Gastrocnemius medialis (tissue), 4 donors: ENCODE measurements at places on chromosomes 11 and 22. TPM values are rescaled to one million over a fixed set of nuclear protein-coding genes. Genes with fewer than 3 reads are reported as not detected.
A peak's percentile ranks its signal among the peaks of the same experiment; 100 is the strongest.

DNA sequence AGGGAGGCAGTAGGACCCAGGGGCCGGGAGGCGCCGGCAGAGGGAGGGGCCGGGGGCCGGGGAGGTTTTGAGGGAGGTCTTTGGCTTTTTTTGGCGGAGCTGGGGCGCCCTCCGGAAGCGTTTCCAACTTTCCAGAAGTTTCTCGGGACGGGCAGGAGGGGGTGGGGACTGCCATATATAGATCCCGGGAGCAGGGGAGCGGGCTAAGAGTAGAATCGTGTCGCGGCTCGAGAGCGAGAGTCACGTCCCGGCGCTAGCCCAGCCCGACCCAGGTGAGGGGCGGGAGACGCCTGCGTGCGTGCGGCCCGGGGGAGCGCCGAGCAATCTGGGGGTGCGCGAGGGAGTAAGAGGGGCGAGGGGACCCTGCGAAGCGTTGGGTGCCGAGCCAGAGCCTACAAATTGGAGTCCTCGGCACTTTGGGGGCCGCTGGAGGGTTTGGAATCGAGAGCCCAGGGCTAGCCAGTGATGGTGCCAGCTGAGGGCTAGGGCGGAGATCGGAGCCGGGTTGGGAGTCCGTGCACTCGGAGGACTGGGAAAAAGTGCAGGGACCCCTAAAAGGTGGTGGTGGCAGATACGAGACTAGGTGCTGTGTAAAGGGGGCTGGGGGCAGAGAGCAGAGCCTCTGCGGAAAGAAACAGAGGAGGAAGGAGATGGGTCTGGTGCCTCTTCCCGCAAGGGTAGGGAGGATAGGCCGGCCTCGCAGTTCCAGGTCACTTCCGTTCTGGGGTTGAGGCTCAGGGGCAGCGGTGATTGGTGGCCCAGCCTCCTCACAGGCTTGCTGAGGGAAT lies at the start of gene SERPINH1:
SERPINH1 (plus strand) TSS at position 206 of the 788 bp plus-strand sequence. CDS start 4,097 bp downstream, outside the sequence.
- H3K27me3 ChIP-seq: no peaks in the 10 kb centered on the region
- DNase-seq: peak; percentile 85
- H3K4me1 ChIP-seq: peaks cover 56% of the 10 kb centered on the region
- H3K27ac ChIP-seq: peak within 1 kb of the TSS; percentile 100
- no peaks in the 10 kb centered on the region for H3K36me3 ChIP-seq
- H3K4me3 ChIP-seq: peak within 1 kb of the TSS; percentile 97

The P4HA3 gene
- total RNA-seq: not detected

The NDUFC2 gene
- 83.7 TPM for total RNA-seq

The A4GALT gene
- total RNA-seq: 11.4 TPM

The HOATZ gene
- not detected for total RNA-seq

The HPX gene
- 8.7 TPM for total RNA-seq

The IL17REL gene
- total RNA-seq: not detected

- H3K4me3 ChIP-seq: peak overlapping the region; percentile 71
- H3K27me3 ChIP-seq: no peaks in the 10 kb centered on the region
- no peaks in the 10 kb centered on the region for H3K36me3 ChIP-seq
- peaks cover 42% of the 10 kb centered on the region for H3K4me1 ChIP-seq
Observed at GRCh38 chr11:114060392-114061047, 1.0 kb downstream of the ZBTB16 start.

DNA sequence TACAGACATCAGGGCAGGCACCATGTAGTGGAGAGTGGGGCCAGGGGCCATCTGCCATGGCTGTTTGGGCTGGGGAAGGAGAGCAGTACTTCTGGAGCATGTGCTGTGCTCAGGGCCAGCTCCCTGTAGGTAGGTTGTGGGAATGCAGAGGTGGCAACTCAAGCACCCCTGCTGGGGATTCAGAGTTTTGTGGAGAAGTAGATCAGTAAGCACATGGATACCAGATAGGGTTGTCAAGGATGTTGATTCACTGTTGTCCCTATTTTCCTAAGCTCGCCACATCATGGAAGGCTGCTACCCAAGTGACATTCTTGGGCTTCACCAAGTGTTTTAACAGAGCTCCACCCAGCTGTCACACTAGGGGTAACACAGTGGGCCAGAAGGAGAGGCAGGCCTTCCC lies 67.2 kb downstream of the BMAL1 start:
- DNase-seq: no peak
- H3K4me3 ChIP-seq: no peak overlapping the region
- H3K27me3 ChIP-seq: no peaks in the 10 kb centered on the region
- peaks cover 5% of the 10 kb centered on the region for H3K4me1 ChIP-seq

DNA sequence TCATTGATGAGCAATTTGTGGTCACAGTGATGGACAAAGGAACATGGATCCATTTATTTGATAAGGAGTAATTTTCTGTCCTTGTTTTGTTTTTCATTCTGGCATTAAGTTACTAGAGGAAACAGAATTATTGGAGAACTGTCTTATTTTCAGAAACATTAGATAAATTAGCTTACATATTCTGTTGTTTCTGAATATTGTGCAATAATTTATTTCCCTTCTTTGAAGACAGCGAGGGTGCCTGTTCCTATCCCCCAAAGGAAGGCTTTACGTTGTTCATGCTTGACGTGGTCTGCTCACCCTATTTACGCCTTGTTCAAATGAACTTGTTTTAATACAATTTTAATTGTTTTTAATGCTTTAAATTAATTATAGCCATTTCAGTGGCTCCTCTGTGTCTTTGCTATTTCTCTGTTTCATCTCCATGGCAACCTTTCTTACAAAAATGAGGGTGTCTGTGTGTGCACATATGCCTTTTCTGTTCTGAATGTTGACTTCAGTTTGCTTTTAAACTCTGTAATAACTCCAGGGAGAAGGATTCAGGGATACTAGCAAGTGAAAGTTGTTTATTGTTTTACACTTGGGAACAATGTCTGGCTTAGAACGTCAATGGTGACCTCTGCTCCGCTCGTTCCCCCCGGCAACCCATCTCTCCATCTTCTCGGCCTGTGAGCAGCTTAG lies 138.3 kb upstream of the PLET1 start:
- H3K4me3 ChIP-seq: no peak overlapping the region
- H3K4me1 ChIP-seq: peaks cover 12% of the 10 kb centered on the region
- H3K27me3 ChIP-seq: no peaks in the 10 kb centered on the region

The FAM227A gene
- total RNA-seq: 0.02 TPM

DNA sequence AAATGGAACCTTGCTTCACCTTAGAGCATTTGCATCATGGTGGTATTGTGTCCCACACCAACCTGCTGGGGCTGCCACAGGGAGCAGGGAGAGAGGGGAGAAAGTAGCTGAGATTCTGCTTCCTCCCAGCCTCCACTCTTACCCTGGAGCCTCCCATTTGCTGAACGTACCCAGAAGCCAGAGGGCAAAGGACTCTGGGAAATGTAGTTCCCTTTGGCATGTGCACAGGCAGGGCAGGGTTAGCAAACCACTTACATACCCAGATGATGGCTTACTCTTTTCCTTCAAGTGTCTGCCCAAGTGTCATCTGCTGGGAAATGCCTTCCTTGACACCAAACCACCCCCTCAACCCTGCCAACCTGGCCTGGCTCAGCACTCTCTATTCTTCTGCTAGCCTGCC lies 16.9 kb downstream of the SMIM38 start:
- no peak overlapping the region for H3K4me3 ChIP-seq
- no peak for DNase-seq
- no peak overlapping the region for H3K27ac ChIP-seq

DNA sequence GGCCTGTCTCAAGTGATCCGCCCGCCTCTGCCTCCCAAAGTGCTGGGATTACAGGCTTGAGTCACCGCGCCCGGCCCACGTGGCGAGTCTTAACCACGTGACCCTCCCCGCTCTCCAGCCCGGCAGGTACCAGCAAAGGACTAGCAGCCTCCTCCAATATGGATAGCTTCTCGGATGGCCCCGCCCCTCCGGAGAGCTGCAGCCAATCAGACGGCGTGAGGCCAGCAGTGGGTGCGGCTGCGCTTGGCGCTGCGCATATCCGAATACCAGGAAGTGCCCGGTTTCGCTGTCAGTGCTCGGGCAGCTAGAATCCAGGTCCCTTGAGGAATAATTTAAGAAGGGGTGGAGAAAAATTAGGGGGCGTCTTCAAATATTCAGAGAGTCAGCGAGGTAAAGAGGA lies 14.7 kb upstream of the PISD start:
- peak; percentile 92 for DNase-seq
- no peaks in the 10 kb centered on the region for H3K36me3 ChIP-seq
- H3K4me1 ChIP-seq: peaks cover 17% of the 10 kb centered on the region
- H3K27me3 ChIP-seq: no peaks in the 10 kb centered on the region
- peak overlapping the region; percentile 69 for H3K27ac ChIP-seq

The SLC16A8 gene
- total RNA-seq: 0.42 TPM

DNA sequence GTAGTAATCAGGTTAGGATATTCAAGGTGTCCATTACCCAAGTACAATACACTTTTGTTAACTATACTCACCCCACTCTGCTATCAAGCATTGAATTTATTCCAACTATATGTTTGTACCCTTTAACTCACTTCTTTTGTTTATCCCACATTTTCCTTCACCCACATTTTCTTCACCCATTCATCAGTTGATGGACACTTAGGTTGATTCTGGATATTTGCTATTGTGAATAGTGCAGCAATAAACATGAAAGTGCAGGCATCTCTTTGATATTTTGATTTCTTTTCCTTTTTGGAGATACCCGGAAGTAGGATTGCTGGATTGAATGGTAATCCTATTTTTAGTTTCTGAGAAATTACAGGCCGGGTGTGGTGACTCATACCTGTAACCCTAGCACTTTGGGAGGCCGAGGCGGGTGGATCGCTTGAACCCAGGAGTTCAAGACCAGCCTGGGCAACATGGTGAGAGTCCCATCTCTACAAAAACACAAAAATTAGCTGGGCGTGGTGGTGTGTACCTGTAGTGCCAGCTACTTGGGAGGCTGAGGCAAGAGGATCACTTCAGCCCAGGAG lies 6.5 kb downstream of the TMEM25 start:
- H3K27ac ChIP-seq: no peak overlapping the region
- no peaks in the 10 kb centered on the region for H3K36me3 ChIP-seq
- H3K27me3 ChIP-seq: no peaks in the 10 kb centered on the region
- no peak for DNase-seq
- no peaks in the 10 kb centered on the region for H3K4me1 ChIP-seq
- H3K4me3 ChIP-seq: no peak overlapping the region

GRCh38 chr22:44067901-44068300 lies 43.8 kb downstream of the PARVB start:
- no peaks in the 10 kb centered on the region for H3K36me3 ChIP-seq
- H3K27me3 ChIP-seq: no peaks in the 10 kb centered on the region
- peaks cover 48% of the 10 kb centered on the region for H3K4me1 ChIP-seq
- H3K27ac ChIP-seq: peak overlapping the region; percentile 68
- no peak overlapping the region for H3K4me3 ChIP-seq
- DNase-seq: no peak

The ANKK1 gene
- not detected for total RNA-seq

DNA sequence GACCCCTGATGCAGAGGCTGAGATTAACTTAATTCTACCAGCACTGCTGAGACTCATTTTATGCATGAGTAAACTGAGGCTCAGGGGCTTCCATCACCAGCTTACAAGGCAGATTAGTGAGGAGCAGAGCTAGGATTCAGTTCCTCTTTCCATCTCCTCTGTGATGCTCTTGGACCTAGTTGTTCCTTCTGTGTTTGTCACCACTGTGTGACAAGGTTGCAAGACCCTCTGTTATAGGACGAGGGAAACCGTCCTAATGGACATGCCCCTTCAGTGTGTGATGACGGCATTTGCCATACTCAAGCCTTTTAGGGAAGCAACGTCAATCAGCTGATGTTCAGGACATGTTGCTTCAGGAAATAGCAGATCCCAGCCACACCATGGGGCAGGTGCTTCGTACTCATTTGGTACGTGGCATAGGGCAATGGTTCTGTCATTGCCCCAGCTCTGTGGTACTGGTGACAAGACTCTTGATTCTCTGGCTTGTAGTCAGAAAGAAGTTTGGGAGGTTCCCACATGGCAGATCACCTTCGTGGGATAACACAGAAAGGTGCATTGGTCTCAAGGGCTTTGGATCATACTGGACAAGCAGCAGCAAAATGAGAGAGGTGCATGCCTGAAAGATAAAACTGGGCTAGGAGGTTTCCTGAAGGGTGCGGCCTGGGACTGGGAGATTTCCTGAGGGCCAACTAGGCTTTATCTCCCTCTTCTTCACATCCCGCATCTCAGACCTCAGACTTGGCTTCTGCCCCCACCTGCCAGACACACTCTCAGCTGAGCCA lies 23.9 kb upstream of the CD44 start:
- no peaks in the 10 kb centered on the region for H3K36me3 ChIP-seq
- peaks cover 4% of the 10 kb centered on the region for H3K4me1 ChIP-seq
- no peak overlapping the region for H3K4me3 ChIP-seq
- no peak for DNase-seq
- H3K27me3 ChIP-seq: no peaks in the 10 kb centered on the region
- no peak overlapping the region for H3K27ac ChIP-seq
